ENCODE measurements at places on chromosomes 7 and 10. TPM values are rescaled to one million over a fixed set of nuclear protein-coding genes. Genes with fewer than 3 reads are reported as not detected.

GRCh38 chr7:140079121-140079536 is 16.4 kb upstream of the PARP12 start:
- ATAC-seq, result no peak

GRCh38 chr7:3107889-3108570 is 64.4 kb upstream of the CARD11 start:
- no peak for ATAC-seq

DNA sequence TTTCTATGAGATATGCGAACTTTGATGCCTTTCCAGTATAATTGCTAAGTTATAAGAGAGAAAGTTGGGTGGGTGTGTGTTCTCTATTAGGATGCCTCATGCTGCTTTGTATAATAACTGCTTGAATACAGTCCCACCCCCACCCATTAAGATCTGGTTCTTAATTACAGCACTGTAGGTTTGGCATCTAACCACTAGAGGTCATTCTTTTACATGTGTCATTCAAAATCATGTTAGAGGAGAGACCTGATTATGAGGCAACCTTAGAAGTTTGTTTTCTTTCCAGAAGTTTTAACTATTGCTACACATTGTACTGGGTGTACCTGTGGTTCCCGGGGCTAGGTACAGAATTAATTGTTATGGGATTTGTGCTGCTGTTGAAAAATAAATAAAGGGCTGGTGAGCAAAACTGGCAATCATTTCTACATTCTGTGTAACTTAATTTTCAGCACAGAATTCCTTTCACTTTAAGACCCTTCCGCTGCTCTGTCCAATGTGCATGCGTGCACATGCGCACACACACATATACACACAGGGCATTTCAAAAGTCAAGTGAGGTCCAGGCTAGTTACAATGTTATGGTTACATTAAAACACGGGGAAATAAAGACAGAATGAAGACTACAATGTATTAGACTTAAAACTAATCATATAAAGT is 1156.3 kb downstream of the SORCS3 start:
- ATAC-seq, result no peak

DNA sequence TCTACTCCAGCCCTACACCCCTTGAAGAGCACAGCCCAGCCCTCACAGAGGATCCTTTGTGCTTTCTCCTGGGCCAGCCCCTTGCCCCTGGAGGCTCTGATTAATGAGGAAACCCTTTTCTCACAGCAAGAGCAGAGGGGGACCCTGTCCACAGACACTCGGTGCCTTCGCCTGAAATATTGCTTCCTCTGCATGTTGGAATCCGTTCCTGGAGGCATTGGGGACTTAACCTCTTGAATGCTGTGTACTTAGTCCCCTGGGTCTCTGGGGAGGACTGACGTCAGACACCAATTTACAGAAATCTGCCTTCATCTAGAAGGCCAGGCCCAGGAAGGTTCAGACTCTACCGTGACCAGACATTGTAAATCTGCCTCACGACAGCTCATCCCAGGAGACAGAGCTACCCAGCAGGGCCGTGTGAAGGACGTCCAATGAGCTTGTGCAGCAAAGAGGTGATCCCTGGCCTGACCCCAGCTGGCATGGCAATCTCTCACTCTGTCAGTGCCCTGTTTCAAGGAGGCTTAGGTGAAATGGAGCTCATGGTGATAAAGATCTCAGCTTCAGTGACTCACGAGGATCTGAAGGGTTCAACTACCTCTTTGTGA is 8.1 kb upstream of the TMEM72 start:
- no peak for ATAC-seq

- no peak for ATAC-seq
Measured at GRCh38 chr7:51129527-51130472, 186.8 kb downstream of the COBL start.

GRCh38 chr7:107408349-107408748 is 61.5 kb upstream of the GPR22 start:
- ATAC-seq, result no peak

DNA sequence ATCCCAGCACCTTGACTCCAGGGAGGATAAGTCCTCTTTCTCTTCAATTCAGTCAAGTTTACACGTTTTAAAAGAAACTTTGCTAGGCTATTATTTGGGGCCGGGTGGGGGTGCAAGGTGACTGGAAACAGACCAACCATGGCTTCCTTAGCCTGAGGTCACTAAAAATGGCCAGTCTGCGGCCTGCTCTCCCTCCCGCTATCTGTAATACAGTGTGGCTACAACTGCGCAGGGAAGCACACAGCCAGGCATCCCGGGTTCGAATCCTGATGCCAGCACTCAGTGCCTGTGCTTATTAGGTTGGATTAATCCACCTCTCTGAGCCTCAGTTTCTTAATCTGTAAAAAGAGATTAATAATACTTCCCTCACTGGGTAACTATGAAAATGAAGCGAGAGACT is 19.5 kb downstream of the ATP6V1F start:
- no peak for ATAC-seq

GRCh38 chr10:77613476-77614130 is 24.0 kb downstream of the KCNMA1 start:
- peak; percentile 54 for ATAC-seq

DNA sequence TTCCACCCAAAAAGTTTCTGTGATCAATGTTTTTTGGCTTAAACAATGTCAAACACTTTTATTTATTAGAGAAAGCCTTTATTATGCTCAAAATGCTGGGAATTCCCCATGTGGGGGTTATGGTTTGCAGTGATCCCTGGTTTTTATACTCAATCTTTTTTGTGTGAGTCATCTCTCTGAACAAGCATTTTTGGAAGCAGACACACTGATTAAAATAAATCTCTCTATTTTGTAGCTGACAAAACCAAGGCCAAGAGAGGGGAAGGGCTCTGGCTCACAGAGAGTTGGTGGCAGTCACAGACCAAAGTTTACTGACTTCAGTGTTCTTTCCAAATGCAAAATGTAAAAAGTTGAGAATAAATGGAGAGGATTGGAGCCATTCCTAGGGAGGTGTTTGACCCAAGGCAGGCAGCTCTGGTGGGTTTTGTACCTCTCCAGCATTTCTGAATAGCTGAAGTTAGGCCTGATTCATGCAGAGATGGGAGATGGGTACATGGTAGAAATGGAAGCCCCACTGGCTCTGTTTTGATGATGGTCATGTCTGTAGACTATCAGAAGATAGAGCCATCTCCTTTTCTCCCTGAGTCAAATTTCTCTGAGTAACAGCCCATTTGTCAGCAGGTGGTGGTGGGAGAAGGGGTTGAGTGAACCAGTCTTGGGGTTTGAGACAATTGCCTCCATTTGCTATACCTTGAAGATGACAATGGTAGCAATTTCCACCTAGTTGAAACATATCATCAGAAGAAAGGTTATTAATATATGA is 45.4 kb upstream of the NAMPT start:
- no peak for ATAC-seq

- ATAC-seq, result peak; percentile 46
Measured at GRCh38 chr10:112383325-112383724, 9.4 kb downstream of the ACSL5 start.

DNA sequence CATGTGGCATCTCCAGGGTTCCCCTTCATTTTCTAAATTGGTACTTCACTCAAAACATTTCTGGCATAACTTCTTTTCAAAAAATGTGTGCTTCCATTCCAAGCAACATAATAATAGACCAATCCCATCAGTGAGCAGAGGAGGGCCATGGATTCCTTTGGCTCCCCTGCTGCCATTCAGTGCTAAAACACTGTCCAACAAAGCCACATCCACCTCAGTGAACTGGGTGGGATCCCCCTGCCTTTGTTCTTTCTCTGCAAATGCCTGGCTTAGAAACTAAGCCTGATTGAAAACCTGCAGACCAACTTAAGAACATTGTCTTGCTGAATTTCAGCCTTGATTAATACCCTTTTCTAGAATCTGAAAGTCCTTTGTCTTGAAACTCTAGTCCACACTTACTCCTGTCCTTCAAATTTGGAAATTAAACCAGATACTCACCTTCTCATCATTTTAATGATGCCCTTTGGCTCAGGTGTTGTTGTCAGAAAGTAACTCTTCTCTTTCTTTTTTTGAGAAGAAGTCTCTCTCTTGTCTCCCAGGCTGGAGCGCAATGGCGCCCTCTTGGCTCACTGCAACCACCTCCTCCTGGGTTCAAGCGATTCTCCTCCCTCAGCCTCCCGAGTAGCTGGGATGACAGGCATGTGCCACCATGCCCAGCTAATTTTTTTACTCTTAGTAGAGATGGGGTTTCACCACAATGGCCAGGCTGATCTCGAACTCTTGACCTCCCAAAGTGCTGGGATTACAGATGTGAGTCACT is 132.3 kb downstream of the PLXNA4 start:
- no peak for ATAC-seq

DNA sequence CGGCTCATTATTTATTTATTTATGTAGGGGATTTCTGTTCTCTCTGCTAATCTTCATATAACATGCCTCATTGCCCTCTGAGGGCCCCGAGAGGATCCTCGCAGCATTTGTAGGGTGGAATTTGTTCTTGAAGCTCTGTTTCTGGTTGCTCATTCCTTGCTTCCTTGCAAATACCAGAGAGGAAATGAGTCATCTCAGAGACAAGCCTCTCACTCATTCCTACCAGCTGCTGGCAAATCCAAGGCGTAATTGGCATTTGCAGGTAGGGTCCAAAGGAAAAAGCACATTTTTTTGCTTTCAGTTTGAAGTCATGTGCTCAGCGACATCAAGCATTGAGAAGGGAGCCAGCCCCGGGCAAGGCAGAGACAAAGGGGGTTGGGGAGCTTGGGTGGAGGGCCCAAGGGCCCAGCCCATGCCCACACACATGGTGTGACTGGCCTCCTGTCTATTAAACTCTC is 501.6 kb downstream of the GALNT17 start:
- no peak for ATAC-seq

DNA sequence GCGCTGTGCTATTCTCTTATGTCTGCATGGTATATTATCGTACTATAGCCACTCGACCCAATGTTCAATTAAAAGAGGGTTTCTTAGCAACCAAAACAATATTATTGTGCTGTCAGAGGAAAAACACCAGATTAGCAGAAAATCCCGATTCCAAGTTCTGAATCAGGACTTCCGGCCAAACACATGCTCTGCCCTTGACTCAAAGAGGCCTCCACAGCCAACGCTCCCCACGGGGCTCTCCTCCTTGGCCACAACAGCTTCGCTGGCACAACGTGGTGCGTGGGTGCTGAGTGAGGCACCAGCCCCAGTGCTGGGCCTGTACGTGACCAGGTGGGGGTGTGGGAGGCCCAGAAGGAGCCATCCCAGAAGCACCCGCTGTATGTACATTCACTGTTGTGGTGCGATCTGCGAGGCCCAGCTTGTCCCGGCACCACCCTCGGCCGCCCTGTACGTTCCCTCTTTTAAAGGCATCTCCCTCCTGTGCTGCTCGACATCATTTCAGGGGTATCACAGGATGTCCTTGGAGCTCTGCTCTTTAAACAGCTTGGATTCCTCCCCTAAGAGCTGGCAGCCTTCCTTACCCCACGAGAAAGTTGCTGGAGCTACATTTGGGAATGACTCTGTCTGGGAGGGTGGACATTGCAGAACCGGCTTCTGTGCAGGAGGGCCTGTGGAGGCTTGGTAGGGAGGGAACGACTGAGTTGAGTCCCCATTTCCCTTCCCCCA is 736.2 kb downstream of the PARD3 start:
- ATAC-seq, result peak; percentile 39

DNA sequence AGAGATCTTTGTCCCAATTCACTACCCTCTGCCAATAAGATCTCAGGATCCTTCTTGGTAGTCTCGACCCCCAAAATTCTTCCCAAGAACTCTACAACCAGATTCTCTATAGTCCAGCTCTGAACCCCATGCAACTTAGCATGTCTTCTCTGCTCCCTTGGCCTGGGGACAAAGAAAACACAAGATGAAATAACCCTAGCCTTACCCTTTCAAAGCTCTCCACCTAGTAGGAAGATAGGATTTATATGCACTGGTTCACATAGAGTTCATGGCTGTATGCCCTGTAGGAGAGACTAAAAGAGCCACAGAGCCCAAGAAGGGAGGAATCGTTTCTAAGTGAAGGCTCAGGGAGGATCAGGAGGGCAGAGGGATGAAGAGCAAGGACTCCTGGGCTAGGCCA is 96.1 kb downstream of the PPP1R3C start:
- ATAC-seq, result no peak

- no peak for ATAC-seq
Measured at GRCh38 chr10:24153031-24153430, 55.9 kb upstream of the KIAA1217 start.

GRCh38 chr10:34811968-34812514 is 3.1 kb downstream of the PARD3 start:
- ATAC-seq, result no peak

DNA sequence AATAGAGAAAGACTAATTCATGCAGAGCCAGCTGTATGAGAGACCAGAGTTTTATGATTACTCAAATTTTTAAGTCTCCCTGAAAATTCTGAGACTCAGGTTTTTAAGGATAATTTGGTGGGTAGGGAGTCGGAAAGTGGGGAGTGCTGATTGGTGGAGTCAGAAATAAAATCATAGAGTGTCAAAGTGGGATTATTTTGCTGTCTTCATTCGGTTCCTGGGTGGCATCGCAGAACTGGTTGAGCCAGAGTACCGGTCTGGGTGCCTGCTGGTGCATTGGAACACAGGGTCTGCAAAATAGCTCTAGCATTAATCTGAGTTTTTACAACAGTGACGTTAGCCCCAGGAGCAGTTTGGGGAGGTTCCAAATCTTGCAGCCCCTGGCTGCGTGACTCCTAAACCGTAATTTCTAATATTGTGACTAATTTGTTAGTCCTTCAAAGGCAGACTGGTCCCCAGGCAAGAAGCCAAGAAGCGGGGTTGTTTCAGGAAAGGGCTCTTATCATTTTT is 32.4 kb downstream of the GPRIN2 start:
- no peak for ATAC-seq

GRCh38 chr7:133602291-133602690 is 349.4 kb downstream of the EXOC4 start:
- ATAC-seq, result no peak

- no peak for ATAC-seq
Measured at GRCh38 chr10:78332657-78333056, 299.0 kb downstream of the RPS24 start.

GRCh38 chr7:102424787-102425218 is 8.6 kb upstream of the ORAI2 start:
- ATAC-seq, result no peak

GRCh38 chr10:26799342-26799741 is 61.4 kb downstream of the ABI1 start:
- no peak for ATAC-seq

DNA sequence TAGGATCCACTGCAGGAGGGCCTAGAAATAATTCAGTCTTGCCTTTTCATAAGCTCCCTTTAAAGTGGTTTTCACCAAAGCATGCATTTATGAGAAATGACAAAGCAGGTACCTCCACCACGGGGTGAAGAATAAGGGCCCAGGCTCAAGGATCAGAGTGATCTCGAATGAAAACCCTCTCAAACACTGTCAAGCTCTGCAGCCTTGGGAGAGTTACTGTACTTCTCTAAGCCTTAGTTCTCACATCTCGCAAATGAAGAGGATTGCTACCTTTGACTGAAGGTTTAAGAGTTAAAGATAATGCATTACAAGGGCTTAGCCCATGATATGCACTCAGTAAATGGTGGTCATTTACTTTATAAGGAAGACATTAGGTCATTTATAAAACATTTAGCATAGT is 81.7 kb downstream of the CUBN start:
- ATAC-seq, result no peak

ITIH5 gene
- total RNA-seq, result 66.8 TPM

OR2A42 gene
- total RNA-seq, result not detected

TEX47 gene
- not detected for total RNA-seq

MKX gene
- total RNA-seq, result 15.3 TPM

SPDYE5 gene
- total RNA-seq, result not detected

HOXA11 gene
- 0.12 TPM for total RNA-seq

AGFG2 gene
- 60.1 TPM for total RNA-seq

RBM20 gene
- total RNA-seq, result 0.62 TPM

LRMDA gene
- 8.8 TPM for total RNA-seq

AKR1C2 gene
- 13.5 TPM for total RNA-seq

GOLGA7B gene
- 0.31 TPM for total RNA-seq

ANKRD30A gene
- not detected for total RNA-seq

NUTM2E gene
- total RNA-seq, result not detected
